ENCODE measurements at places on chromosomes 7 and 10.

DNA sequence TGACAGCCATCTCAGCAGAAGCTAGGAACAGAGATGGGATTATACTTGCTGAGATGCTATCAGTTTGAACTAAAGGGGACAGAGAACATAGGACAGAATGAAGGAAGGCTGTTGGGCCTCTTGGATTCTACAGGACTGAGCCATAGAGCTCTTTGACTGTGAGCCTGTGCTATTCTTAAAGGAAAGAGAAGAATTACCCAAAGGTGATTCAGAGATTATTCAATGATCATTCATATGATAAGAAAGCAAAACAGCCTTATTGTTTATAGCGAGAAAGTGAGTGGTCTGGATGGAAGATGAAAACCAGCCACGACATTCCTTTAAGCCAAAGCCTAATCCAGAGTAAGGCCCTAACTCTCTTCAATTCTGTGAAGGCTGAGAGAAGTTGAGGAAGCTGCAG lies 69.7 kb upstream of the NEUROD6 start:
- H3K27me3 ChIP-seq, result no peaks in the 10 kb centered on the region
- no peak for DNase-seq
- H3K4me3 ChIP-seq, result no peak overlapping the region

- H3K27me3 ChIP-seq, result no peaks in the 10 kb centered on the region
- no peak for DNase-seq
- H3K36me3 ChIP-seq, result no peaks in the 10 kb centered on the region
Measured at GRCh38 chr10:25748509-25748908, 185.5 kb upstream of the MYO3A start.

DNA sequence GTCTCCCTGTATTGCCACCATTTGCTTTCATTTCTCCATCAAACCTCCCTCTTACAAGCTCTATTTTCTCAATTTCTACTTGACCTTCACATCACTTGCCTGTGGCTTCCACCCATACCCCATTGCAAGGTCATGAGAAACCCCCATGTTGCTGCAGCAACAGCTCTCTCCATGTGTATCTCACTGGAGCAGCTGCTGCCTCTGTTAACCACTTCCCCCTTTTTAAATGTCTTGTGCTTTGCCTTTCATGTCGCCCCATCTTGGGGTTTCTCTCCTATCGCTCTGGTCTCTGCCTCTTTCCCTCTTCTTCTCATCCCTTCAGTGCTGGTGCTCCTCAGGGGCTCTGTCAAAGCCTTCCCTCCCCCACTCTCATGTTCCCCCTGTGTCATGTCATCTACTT lies 148.8 kb downstream of the CHN2 start:
- H3K36me3 ChIP-seq, result no peaks in the 10 kb centered on the region
- no peaks in the 10 kb centered on the region for H3K27me3 ChIP-seq
- H3K27ac ChIP-seq, result no peak overlapping the region
- DNase-seq, result no peak
- peaks cover 28% of the 10 kb centered on the region for H3K4me1 ChIP-seq

DNA sequence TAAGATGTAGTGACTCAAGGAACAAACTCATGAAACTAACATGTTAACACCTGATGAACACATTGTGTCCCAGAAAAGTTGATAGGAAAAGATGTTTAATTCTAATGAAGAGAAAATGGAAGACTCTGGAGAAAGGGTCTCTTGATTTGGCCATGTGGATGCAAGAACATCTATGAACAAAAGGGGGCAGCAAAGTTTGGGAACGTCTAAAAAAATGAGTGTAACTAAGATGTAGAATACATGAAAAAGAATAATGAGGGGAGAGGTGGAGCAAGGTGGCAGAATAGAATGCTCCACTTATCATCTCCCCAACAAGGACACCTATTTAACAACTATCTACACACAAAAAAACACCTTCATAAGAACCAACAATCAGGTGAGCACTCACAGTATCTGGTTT lies 805.1 kb downstream of the TNS3 start:
- H3K27ac ChIP-seq, result no peak overlapping the region
- H3K4me3 ChIP-seq, result no peak overlapping the region
- no peaks in the 10 kb centered on the region for H3K27me3 ChIP-seq
- H3K4me1 ChIP-seq, result peaks cover 4% of the 10 kb centered on the region

GRCh38 chr7:114922652-114923402 lies 933 bp downstream of the MDFIC start:
- DNase-seq, result peak; percentile 55
- peaks cover 13% of the 10 kb centered on the region for H3K4me1 ChIP-seq
- peak overlapping the region; percentile 70 for H3K4me3 ChIP-seq
- H3K27me3 ChIP-seq, result no peaks in the 10 kb centered on the region
- H3K27ac ChIP-seq, result peak overlapping the region; percentile 94

DNA sequence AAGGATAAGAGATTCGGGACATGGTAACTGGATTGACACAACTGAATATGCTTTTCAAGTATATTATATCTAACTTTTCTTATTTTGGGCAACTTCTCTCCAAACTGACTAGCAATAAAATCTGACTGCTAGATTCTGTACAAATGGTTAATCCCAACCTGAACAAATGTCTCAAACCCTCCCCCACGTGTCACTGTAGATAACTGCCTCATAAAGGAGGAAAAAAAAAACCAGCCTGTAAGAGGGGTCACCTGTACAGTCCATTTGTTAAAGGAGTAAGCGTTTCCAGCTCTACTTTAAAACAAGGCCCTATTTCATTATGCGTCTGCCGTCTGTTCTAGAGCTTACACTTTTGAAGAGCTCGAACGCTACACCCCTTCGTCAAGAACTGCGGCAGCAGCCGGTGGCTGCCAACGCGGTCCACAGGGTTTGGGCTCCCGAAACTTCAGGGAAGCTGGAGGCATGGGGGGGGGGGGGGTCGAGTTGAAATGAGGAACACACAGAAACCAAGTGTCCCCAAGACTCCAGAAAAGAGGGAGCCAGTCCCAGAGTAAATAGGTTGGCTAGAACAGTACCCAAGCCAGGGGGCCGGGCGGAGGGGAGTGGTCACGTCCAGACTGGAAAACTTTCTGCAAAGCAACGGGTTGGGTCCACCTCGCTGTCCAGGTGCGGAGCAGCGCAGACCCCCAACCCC lies 492 bp downstream of the COG5 start:
- no peaks in the 10 kb centered on the region for H3K27me3 ChIP-seq
- peak; percentile 75 for DNase-seq
- no peaks in the 10 kb centered on the region for H3K36me3 ChIP-seq
- H3K4me3 ChIP-seq, result peak overlapping the region; percentile 81

DNA sequence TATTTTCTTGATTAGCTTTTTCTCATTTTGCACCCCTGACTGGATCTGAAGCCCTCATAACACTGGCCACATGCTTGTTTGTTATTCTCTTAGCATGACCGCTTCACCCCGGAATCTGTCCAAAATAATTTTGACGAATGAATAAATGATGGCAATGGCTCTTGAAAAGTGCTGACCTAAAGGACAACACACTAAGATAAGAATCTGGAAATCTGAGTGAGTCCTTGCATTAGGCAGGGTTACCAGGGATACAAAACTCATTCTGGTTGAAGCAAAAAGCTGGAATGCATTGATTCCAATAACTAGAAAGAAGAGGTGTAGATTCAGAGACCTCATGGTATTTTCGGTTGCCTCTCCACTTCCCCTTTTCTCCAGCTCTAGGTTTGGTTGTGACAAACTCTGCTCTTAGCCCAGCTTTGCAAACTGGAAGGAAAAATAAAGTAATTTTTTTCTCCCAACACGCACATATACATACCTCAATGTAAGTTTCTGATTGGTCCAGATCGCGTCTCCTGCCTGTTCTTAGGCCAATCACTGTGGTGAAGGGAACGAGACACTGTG lies 157.4 kb downstream of the SKIDA1 start:
- H3K4me3 ChIP-seq, result no peak overlapping the region
- H3K27ac ChIP-seq, result no peak overlapping the region
- no peaks in the 10 kb centered on the region for H3K36me3 ChIP-seq

GRCh38 chr10:27561334-27561733 lies 57.2 kb downstream of the RAB18 start:
- H3K36me3 ChIP-seq, result no peaks in the 10 kb centered on the region
- H3K4me3 ChIP-seq, result no peak overlapping the region
- H3K27me3 ChIP-seq, result no peaks in the 10 kb centered on the region

DNA sequence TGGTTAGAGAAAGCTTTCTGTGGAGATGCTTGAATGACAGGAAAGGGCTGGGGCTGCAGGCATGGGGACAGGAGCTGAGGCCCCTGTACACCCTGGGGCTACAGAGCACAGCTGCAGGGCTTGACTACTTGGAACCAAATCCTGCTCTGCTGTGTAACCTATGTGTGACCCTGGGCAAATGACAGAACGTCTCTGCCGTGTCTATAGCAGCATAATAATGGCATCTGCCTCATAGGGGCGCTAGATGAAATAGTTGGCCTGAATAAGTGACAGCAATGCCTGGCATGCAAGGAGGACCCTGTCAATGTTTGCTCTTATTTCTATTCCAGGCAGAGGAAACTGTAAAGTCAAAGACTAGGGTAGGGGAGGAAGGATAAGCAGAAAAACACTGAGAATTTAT lies 254.0 kb downstream of the USP6NL start:
- no peak overlapping the region for H3K4me3 ChIP-seq
- DNase-seq, result no peak
- H3K4me1 ChIP-seq, result no peaks in the 10 kb centered on the region
- no peaks in the 10 kb centered on the region for H3K27me3 ChIP-seq

GRCh38 chr7:151704960-151705635 lies 171.8 kb downstream of the PRKAG2 start:
- H3K4me3 ChIP-seq, result no peak overlapping the region
- no peaks in the 10 kb centered on the region for H3K36me3 ChIP-seq
- H3K4me1 ChIP-seq, result no peaks in the 10 kb centered on the region
- no peak for DNase-seq
- no peak overlapping the region for H3K27ac ChIP-seq
- no peaks in the 10 kb centered on the region for H3K27me3 ChIP-seq

Data from thyroid gland (tissue), 4 donors.